ENCODE measurements at places on chromosomes 5 and 9.
A peak's percentile ranks its signal among the peaks of the same experiment; 100 is the strongest.

DNA sequence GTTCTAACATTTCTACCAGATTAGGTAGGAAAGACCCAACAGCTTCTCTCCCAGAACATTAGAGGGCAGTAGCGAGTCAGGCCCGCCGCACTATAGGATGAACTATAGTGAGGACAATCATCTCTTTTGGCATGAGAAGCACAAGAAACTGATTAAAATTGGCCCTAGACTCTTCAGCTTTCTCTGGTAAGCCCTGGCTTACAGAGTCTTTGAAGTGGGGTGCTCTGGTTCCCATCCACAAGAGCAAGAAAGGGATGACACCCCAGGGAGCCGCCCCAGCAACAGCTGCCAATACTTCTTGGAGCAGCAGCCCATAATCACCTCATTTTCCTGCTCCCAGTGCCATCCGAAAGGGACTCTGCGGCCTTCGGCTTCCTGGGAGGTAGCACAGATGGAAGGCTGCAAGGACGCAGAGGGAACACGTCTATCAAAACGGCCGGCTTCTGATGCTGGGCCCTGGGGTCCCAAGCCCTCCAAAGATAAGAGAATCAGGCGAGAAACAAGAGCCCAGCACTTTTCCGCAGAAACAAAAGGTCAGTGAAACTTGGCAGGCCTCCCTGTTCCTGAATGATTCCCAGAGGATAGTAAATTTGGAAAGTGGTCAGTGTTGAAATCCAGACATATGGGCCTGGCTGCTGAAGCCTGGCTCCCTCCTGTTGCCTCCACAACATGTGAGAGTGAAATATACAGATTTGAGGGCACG is 69.3 kb downstream of the HSD17B3 start:
- DNase-seq: peak; percentile 63

GRCh38 chr9:138072897-138073296 is 195.3 kb downstream of the CACNA1B start:
- no peak for DNase-seq

DNA sequence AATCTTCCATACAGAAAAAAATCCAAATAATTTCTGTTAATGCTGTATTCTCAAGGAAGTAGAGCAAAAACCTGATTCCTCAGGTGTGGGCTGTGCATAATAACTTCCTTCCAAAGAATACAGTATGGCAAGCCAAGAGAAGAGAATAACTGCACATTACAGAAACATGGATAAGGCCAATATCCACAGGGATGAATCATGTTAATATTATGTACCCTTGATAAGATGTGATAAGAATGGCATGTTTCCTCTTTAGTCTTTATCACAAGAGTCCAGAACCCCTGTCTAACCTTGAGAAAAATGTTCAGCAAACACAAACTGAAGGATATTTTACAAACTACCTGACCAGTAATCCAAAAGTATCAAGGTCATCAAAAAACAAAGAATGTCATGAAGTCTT is 795.8 kb downstream of the SEMA5A start:
- DNase-seq: no peak

DNA sequence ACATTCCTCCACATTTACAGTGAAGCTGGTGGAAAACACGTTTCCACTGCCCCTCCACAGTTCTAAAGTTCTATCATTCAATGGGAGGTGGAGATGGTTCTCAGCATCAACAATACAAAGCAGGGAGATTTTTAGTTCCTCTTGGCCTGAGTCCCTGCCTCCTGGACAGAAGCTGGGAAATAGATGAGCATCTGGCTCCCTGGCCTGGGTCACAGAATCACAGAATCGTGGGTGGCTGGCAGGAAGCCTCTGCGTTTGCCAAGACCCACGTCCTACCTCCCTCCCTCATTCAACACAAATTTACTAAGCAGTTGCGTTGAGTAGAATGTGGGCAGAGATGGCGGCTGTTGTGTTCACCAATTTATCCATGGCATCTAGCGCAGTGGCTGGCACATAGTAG is 5.2 kb upstream of the PPARGC1B start:
- no peak for DNase-seq

GRCh38 chr5:148927307-148927946 is 101.0 kb downstream of the ADRB2 start:
- DNase-seq: no peak

- no peak for DNase-seq
Observed at GRCh38 chr9:108779551-108780325, 76.0 kb downstream of the ACTL7B start.

DNA sequence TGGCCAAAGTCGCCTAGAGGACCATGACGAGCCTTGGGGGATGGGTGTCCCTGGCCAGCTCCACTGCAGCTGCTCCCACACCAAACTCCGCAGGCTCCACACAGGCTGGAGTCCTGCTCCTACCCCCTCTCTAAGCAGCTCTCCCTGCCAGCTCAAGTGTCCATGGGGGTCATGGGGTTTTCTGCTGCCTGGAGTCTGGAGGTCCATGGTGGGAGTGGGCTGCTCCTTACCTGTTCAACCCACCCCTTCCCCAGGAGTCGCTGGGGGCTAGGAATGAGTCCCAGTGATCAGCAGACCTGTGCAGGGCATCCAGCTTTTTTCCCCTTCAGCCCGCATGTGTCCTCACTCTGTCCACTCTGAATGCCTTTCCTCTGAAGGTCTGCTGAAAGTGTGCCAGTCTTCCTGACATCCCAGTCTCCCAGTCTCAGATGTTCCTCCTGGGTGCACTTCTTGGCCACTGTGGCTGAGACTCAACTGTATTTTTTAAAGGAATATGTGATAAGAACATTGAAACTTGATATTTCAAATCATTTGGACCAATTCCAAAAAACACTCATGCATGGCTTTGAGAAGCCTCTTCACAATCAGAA is 261.3 kb upstream of the ANKH start:
- DNase-seq: no peak

DNA sequence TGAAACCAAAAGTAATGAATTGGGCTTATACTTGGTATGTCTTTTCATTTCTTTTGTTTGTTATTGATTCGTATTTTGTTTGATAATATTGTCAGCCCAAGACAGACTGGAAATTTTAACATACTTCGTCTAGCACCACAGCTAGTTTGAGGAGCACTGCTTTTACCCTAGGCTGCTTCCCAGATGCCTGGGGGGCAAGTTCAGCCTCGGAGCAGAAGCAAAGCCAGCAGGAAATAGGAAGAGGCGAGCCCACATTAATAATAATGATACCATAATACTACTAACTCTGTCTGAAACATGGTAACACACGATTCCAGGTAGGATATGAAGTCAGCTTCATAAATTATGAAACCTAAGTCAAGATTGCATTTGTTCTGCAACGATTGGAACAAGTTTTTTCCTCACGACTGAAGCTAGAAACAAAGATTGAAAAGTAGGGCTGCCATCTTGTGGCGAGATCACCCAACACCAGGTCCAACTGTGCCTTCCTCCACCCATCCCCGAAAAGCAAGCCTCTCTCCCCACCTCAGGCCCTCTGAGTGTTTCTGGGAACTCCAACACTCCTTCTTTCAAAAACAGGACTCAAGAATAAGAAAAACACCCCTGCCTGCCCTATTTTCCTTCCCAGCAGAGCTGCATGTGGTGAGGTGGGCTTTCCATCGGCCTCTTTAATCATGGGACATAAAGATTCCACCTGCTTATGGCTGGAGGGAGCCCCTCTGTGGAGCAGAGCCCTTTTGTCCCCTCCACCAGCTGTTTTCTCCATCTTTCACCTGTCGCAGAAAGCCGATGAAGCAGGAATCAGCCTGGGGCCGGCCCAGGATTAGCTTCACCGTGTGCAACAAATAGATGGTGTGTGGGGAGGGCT is 236.4 kb downstream of the CAAP1 start:
- DNase-seq: peak; percentile 16

- DNase-seq: no peak
Observed at GRCh38 chr5:172550996-172551395, 90.1 kb upstream of the NEURL1B start.

DNA sequence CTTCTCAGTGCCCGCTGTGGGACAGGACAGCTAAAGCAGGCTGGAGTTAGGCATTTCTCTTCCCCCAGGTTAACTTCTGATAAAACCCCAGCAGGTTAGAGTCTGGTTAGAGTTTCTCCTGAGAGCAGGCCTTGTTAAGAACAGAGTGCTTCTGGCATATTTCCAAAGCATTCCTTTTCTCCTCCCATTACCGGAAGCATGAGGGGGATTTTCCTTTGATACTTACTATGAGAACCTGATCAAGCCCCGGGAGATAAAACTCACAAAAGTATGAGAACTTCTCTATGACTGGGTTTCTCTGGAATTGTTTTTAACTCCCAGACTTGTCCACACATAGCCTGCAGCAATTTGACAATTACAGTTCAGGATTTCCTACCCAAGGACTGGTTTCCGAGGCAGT is 77.4 kb upstream of the MAST4 start:
- no peak for DNase-seq

GRCh38 chr5:9059920-9060691 is 485.8 kb downstream of the SEMA5A start:
- DNase-seq: peak; percentile 99

DNA sequence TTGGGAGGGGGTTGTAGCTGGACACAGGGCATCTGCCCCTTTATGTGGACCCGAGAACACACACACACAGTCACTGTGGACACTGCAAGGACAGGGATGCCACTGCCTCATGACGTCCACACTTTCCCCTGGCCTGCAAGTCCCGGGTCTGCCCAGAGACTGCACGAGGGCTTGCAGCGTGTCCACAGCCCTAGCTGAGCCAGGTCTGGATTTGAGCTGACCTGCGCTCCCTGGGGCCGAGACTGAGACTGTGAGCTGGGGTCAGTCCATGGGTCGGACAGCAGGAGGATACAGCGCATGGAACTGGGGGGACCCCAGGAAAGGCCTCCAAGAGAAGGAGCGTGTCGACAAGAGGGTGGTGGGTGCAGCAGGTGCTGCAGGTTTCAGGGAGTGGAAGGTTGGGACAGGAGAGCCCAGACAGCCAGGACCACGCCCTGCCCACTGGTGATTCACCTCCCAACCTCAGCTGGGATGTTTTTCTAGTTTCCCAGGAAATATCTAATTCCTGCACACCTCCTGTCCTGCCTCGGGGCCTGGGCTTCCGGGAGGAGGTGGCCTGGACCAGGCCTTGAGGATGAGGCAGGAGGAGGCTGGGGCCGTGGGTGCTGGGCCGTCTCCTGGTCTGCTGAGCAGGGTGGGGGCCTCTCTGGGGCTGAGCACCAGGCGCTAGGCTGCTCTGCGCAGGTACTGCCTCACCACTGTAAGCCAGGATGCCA is 806 bp upstream of the RNF224 start:
- DNase-seq: peak; percentile 76

DNA sequence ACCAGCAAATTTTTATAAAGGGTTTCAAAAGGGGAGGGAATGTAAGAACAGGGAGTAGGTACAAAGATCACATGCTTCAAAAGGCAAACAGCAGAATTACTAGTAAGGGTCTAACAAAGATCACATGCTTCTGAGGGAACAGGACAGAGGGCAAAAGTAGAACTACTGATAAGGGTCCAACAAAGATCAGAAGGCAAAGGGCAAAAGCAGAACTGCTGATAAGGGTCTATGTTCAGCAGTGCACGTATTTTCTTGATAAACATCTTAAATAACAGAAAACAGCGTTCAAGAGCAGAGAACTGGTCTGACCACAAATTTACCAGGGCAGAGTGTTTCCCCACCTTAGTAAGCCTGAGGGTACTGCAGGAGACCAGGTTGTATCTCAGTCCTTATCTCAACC is 469.5 kb upstream of the PIK3R1 start:
- no peak for DNase-seq

- no peak for DNase-seq
Observed at GRCh38 chr9:121700832-121701419, 49.5 kb downstream of the DAB2IP start.

DNA sequence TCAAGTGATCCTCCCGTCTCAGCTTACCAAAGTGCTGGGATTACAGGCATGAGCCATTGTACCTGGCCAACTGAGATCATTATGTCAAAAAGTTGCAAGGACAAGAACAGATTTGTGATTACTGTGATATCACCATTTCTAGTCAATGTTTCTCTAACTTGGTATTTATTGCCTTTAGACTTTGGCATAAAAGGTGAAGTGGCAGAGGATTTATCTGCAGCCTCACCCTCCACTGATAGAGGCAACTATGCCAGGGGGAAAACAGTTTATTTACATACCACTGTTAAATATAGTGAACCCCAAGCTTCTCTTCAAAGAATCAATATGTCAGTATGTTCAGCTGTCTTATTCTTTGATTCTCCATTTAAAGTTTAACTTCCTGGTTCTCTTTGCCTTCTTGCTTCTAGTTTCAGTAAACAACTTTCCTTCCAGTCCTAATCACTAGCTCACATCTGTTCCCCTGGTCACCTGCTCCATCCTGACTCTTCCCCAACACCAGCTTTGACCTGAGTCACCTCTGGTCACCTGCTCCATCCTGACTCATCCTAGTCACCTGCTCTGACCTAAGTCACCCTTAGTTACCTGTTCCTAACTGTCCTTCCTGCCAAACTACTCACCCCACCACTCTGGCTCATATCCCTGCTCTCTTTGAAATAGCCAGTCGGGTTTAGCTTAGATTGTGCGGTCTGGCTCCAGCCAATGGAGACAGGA is 29.9 kb downstream of the SEMA6A start:
- DNase-seq: no peak

DNA sequence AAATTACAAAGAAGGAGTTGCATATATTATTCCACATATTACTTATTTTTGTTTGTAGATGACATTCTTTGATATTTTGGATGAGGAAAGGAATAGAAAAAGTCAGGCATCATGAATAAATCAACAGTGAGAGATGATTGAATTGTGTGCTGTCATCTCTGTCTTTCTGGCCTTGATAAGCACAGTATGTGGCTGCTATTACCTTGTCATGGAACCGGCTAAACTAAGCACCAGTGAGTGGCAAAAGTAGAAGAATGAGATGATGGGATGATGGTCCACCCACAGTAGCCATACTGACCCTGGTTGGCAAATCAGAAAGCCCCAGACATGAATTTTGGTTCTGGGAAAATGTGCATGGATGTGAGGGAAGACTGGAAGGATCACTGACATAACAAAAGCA is 361.2 kb upstream of the DMAC1 start:
- DNase-seq: no peak

DNA sequence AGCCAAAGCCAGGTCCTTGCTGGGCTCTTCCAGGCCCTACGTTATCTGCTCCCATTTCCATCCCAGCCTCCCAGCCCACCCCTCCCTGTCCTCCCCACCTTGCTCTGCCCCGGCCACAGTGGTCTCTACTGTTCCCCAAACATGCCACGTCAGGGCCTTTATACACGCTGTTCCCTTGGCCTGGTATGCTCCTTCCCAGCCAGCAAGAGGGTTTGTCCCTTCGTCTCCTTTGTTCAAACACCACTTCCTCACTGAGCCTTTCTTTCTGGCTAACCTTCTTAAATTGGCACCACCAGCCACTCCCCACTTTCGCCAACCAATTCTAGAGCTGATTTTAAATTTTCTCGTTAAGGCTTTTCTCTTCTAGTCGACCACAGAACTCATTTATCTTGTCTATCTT is 9.8 kb downstream of the SH2D3C start:
- DNase-seq: no peak

DNA sequence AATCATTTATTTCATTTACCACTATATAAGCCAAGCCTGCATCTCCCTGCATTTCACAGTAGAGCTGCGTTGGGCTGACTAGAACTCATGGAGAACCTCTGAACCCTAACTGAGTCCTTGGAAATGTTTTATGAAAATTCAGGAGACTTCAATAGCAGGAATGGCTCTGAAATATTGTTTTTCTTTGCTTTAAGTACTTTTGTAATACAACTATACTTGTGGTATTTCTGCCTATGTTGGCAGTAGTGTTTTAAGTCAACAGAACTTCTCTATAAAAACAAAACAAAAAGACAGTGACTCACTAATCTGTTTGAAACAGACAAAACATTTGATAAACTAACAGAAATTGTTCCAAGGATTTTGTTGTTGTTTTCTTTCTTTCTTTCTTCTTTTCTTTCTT is 489.2 kb upstream of the MEF2C start:
- no peak for DNase-seq

All from ELR (cell line).